ENCODE measurements at places on chromosomes 5 and 9.

DNA sequence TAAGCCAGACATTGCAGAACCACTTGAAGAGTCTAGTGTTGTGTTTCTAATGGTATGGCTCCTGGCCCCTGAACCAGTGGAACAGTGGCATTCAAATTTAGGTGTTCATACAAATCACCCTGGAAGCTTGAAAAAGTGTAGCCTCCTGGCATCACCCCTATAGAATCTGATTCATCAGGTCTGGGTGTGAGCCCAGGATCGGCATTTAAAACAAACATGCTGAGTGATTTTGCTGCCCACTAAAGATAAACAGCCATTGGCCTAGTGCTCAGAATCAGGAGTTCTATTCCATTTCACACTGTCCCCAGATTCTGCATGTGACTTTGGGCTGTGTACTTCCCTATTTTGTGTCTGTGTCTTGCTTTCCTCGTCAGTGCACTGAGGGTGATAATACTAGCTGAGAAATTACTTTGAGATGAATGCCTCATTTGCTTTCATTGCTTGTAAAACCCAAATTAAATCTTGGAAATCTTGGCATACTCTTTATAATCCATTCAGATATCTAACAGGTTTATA, 241.5 kb upstream of the CLINT1 start:
- DNase-seq = no peak

DNA sequence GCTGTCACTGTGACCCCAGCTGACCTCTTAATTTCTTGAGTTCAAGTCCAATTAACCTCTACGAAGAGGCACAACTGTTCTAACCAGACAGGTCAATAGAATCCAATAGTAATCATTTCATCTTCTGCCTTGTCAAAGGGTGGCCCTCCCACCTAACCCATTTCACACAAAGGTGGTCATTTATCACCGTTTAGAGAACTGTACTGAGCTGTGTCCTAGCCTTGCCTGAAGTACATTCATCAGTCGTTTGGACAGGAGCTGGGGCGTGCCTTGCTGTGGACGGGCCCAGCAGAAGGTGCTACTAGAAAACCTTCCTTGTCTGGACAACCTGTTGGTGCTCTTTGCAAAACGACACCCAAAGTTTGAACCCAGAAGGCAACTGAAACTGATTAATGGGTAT, 605.4 kb downstream of the ISL1 start:
- DNase-seq = no peak

DNA sequence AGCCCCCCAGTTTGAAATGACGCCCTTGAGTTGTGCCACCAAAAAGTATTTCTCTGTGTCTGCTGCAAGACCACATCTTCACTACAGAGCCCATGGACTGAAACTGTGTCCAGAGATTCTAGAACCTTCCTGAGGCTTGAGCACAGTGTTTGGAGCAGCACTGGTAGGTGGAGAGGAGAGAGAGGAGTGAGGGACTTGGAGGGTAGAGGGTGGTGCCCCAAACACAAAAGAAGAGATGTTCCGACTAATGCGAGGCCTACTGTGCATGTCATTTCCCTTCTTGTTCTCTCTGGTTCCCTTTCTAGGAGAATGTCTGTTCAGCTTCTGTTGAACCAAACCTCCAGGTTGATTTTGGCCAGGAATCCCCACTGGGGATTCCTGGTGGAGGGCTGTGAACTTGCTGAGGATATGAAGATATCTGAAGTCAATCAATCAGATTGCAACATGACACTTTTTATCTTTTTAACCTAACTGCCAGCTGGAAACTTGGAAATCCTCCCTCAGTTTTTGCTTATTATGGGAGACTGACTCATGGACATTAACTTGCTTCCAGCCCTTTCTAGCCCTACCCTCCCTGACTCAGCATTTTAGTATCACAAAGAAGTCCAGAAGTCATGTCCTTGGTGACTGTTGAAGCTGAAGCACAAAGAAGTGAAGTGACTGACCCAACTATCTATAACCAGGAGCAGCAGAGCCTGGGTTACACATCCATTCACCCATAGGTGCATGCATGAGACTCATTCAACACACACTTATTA, 154.5 kb downstream of the NR3C1 start:
- DNase-seq = no peak

DNA sequence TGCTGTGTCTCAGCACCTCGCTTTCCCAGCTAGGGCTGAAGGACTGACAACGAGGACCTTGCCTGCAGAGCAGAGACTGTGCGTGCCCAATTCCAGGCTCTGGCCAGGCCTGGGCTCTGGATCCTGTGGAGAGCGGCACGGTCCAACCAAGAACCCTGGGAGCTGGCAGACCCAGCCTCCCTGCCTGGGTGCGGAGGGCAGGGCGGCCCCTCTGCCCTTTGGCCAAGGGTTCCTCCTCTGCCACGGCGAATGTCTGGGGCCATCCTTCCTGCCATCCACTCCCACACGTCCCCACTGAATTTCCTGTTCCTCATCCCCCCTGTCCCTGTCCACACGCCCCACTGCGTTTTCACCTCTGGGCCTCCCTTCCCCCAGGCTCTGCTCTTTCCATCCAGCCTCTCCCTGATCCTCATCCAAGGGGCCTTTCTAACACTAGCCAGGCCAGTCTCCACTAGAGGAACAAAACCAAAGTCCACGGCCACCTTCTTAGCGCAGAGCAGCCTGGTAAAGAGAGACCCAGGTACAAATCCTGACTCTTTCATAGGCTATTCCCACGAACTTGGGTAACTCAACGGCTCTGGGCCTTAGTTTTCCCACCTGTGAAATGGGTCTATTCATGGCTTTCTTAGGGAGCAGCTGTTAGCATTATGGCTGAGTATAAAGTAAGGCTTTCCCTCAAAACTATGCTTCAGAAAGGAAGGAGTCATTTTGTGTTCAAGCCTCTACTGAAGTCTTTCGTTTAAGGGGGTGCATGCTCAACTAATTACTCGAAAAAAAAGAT, 95.5 kb upstream of the PHYKPL start:
- no peak for DNase-seq

GRCh38 chr5:16794269-16794913, 141.7 kb downstream of the MYO10 start:
- DNase-seq = no peak

DNA sequence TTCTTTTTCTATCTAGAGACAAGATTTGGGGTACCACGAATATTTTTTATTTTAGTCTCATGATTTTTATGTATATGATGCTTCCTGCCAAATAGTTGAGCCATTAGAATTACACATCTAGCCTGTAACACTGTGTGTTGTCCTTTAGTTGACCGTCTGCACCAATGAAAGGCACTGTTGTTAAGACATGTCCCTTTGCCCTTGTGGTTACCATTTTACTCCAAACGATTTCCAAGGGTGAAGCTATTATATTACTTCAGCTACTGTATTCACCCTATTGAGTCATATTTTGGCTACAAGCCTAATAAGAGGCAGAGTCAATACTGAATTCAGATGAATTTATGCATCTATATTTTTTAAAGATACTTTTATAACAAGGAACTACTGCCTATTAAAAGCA, 207.6 kb downstream of the CETN3 start:
- DNase-seq = no peak

GRCh38 chr5:83632874-83633273, 87.8 kb downstream of the HAPLN1 start:
- no peak for DNase-seq

DNA sequence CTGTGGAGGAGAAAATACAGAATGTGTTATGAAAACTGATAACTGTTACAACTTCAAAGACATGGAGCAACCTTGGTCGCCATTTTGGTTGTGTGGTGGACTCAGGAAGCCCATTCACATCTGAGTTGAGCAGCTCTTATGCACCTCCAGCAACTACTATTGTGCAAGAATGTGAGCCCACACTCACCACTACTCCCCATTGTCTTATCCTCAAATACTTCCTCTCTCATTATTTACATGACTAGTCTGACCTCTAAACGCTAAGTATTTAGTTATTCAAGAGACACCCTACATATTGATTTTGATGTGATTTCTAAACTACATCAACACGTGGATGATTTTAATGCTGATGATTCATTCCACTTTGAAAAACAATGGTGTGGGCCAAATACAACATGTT, 516.6 kb upstream of the CLINT1 start:
- DNase-seq = no peak

GRCh38 chr9:121368138-121368522, 1.9 kb downstream of the STOM start:
- DNase-seq = no peak

- DNase-seq = no peak
Observed at GRCh38 chr5:178356431-178356872, 123.8 kb upstream of the PHYKPL start.

DNA sequence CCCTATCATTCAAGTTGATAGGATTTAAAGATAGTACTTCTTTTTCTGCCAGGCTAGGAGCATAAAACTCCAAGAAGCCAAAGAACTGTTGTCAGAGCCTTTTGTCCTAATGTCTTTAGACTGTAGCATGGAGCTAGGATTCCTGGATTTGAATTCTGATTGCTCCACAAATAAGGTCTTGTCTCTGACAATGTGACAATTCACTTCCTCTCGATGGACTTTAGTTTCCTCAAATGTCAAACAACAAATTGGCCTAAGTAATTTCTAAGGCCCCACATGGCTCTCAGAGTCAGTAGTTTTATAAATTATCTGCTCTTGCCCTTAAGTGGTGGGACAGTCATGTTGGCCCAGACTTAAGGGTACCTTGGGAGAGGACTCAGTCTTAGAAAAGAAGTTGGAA, 36.7 kb downstream of the RFK start:
- DNase-seq = no peak

DNA sequence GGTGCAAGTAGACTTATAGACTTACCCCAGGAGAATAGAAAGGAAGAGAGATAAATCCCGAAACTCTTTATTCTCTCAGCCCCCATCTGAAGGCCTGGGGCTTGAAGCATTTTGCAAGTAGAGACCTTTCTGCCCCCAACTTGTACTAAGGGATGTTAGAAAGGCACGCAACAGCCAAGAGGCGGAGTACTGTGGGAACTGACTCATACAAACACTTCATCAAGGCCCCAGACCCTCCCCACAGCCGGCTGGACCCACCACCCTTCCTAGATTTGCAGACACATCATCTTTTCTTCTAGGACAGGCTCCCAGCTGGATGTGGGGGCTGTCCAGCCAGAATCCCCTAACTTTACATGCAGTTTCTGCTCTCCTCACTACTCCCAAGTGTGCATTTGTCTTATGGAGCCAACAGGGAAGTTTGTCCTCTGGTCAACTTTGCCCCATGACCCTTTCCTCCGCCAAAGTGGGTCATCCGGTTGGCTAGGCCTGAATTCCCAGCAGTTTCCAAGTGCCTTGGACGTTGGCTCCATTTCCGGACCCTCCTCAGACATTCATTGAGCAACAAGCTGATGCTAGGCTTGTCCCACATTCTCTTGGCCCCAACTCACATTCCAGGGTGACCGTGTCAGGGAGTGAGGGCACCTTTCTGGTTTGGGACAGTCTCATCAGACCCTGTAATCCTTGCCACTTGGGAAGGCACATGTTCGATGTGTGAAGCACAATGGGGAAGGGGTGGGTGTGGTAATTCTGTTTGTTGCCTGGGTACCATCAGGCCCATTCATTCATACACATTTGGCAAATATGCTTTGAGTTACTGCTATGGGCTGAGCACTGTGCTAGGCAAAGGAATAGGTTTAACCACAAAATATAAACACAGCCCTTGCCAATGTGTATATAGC, 64.6 kb downstream of the ABLIM3 start:
- DNase-seq = no peak

DNA sequence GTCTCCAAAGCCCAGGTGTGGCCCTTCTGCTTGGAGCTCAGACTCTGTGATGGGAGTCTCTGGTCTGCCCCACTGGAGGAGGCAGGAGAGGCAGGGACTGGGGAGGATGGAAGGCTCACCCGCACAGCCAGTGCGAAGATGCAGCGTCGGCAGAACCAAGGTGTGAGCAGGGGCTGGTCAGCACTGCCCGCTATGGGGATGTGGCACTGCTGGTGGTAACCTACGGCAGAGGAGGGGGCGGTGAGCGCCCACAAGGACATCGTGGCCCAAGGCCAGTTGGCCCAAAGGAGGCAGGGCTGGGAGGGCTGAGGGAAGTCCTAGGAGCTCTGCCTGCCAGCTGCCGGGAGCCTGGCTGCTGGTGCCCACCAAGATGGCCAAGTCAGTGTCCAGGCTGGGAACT, 7.3 kb downstream of the PHF19 start:
- no peak for DNase-seq

- no peak for DNase-seq
Observed at GRCh38 chr5:80141147-80141671, 106.1 kb downstream of the THBS4 start.

GRCh38 chr9:109894921-109895758, 115.1 kb downstream of the PALM2AKAP2 start:
- DNase-seq = peak; percentile 34

DNA sequence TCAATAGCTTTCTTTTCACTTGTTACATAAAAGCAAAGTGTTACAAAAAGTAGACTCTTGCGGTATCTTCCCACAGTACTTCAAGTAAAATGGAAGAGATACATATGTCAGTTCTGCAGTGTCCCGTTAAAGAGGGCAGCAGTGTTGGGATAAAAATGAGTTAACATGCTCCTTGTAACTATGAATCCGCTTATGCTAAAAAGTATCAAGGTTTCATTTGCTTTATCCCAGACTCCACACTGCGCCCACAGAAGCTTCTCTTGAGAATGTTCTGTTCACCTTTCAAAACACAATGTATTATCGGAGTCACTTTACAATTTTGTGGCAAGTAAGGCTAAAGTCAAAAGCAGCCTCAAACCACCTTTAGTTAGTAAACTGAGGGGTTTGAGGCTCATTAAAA, 790 bp downstream of the PTAR1 start:
- no peak for DNase-seq

DNA sequence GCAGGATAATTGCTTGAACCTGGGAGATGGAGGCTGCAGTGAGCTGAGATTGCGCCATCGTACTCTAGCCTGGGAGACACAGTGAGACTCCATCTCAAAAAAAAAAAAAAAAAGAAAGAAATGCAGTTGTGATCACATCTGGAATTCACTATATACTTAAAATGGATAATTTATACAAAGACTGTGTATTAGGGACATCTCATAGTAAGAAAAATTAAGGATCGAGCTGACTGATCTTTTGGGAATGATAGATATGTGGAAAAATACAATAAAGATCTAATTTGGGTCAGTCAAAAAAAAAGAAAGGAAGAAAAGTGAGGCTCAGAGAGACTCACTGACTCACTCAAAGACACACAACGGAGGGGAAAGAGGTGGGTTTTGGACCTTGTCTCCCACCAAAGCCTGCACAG, 73.2 kb upstream of the STXBP1 start:
- DNase-seq = no peak

GRCh38 chr5:138807182-138807581, 54.0 kb downstream of the CTNNA1 start:
- DNase-seq = no peak

DNA sequence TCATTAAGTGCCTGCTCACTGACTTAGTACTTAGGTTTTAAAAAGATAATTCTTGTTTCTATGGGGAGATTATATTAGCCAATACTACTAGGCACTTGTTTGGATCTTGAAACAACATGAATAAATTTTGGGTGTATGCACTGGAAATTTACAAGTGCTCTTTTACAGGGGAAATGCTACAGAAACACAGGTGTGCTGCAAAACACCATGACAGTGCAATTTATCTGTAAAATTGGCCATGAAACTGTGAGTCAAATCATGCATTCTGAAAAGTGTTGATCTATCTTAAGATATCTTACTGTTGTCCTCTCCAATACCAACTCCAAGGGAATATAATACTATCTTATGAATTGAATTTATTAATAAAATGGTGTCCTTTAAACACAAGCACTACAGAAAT, 12.1 kb upstream of the PCDHB1 start:
- DNase-seq = no peak

- DNase-seq = no peak
Observed at GRCh38 chr5:166329149-166329800, 1962.2 kb upstream of the WWC1 start.
